Neuronal stem cell (in vitro differentiated cells): ENCODE measurements at places on chromosomes 16 and 17.

DNA sequence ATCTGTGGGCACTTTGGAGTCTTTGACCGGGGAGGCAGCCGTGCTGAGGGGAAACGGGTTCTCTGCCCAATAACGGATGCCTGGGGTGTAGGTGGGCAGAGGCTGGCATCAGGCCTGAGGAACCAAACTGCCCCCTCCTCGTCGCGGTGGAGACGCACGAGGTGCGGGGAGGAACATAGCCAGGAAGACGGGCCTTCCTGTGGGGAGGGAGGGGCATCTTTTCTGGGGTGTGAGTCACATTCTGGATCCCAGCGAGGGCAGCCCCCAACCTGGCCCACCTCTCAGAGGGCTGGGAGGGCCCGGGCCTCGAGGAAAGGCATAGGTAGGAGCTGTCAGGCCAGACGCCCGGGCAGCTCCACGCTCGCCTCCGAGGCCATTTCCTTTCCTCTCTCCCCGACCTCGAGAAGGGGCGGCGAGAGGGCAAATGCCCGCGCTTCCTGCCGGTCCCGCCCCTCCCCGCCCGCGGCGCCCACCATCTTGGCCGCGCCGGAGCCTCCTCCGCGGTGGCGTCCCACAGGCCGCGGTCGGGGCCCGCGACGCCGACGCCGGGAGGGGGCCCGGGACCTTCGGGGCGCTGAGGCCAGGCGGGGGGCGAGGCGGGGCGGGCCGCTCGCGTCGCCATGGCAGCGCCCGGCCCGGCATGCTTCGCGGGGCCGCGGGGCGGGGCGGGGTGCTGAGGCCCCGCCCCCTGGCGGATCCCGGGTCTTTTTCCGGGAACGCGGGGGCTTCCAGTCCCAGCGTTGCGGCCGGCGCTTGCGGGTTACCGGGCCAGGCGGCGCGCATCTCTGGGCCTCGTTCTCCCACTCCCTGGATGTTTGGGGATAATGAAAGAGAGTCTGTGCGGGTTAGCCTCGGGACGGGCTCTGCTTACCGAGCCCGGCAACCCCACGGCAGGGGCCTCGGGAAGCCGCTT lies 13.2 kb downstream of the RAI1 start:
- DNase-seq, result no peak

GRCh38 chr17:74954665-74955421 lies 17.7 kb downstream of the HID1 start:
- no peak for DNase-seq

- no peak for DNase-seq
These were observed 104.0 kb upstream of the CCL2 start for GRCh38 chr17:34151102-34151501.

DNA sequence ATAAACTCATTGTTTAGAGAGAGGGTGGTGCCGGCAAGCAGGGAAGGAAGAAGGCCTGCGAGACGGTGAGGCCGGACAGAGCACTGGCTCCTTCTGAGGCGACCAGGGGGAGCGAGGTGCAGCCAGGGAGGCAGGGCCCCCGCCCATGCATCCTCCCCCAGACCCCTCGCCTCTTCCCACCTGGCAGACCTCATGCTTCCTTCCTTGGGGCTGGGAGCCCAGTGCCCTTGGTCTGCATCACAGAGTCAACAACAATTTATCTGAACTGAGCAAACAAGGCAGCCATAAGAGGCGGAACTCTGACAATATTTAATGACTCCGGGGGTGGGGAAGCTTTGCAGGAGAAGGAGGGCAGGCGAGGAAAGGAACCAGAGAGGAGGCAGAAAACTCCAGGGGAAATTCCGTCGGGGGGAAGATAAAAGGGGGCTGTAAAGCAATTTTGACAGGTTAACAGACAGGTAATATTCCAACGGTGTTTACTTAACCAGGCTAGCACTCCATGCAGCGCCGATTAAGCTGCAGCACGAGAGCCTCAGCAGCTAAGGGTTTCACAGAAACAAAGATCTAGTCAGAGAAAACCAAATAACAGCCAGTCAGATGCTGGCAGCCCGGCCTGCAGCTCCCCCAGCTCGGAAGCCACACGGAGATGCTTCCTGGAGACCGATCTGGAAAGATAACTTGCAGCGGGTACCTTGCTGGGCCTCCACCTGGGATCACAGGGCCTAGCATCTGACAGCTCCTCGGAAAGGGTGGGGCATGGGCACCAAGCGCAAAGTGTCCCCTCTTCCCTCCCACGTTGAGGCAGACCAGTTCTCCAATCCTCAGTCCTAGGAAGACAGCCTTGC lies 398.2 kb downstream of the SOX9 start:
- DNase-seq, result no peak

DNA sequence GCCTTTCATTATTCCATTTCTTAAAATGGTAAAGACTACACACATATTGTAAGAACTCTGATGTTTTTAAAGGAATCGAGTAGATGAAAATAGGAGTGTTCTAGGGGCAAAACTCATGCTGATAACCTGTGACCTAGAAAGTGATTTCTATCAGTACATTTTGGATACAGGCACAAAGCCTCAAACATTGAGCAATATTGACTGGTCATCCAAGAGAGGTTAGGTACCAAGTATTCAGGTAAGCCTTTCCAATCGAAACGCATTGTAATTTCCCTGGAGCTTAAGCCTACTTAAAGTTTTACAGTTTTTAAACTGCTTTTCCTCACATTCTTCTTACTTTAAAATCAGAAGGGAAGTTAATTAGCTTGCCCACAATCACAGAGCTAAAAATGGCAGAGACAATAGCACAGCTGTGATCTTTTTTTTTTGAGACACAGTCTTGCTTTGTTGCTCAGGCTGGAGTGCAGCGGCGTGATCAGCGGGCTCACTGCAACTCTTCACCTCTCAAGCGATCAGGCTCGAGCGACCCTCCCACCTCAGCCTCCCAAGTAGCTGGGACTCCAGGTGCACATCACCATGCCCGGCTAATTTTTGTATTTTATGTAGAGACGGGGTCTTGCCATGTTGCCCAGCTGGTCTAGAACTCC lies 3.3 kb downstream of the GOT2 start:
- no peak for DNase-seq

GRCh38 chr17:57735707-57736106 lies 9.4 kb downstream of the CCDC182 start:
- no peak for DNase-seq

- DNase-seq, result no peak
These were observed 25.2 kb upstream of the AMZ2 start for GRCh38 chr17:68222606-68223005.

GRCh38 chr16:24771779-24772157 lies 42.3 kb downstream of the TNRC6A start:
- DNase-seq, result no peak

DNA sequence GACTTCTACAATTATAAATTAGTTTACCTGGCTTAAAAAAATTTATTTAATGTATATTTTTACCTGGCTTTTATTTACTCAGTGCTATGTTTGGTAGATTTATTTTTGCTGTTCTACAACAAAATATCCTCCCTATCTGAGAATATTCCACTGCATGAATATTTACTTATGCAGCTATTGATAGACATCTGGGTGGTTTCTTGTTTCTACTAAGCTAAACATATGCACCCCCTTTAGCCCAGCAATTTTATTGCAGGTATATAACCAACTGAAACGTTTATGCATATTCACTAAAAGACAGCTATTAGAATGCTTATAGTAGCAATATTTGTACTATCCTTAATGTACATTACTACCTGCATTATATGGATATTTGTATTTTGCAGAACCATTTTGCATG lies 187.7 kb upstream of the CPHXL start:
- DNase-seq, result no peak

- DNase-seq, result no peak
These were observed 190.1 kb upstream of the FOXF1 start for GRCh38 chr16:86320237-86320595.

DNA sequence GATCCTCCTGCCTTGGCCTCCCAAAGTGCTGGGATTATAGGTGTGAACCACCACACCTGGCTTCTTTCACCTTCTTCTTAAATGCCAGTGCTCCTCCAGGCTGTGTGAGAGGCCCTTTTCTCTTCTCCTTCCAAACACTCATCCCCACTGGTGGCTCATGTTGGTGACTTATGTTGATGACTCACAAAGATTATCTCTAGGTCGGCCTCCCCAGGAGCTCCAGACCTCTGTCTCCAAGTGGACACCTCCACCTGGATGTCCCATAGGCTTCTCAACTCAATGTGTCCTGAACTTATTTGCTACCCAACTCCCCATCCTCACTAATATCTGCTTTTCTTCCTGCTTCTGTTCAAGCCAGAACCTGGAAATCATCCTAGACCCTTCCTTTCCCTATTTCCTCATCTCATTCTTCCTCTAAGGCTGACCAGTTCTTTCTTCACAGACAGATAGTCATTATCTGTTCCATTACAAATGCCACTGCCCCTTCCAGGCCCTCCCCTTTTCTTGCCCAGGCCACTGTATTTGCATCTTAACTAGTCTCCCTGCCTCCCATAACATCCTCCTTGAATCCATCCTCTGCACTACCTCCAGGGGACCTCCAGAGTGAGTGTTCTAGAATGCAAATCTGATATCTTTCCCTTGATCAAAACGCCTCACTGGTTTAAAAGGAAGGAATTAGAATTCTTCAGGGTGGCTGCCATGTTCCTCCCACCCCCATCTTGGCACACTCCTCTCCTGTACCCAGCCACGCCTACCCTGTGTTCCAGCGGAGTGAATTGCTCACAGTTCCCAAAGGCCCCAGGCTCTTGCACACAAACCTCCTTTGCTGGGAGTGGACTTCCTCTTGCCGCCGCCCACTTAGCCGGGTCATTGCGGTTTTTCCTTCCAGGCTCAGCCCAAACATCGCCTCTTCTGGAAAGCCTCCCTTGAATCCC lies 34.8 kb upstream of the FBXO47 start:
- no peak for DNase-seq

GRCh38 chr16:55700961-55701360 lies 45.2 kb downstream of the SLC6A2 start:
- no peak for DNase-seq

DNA sequence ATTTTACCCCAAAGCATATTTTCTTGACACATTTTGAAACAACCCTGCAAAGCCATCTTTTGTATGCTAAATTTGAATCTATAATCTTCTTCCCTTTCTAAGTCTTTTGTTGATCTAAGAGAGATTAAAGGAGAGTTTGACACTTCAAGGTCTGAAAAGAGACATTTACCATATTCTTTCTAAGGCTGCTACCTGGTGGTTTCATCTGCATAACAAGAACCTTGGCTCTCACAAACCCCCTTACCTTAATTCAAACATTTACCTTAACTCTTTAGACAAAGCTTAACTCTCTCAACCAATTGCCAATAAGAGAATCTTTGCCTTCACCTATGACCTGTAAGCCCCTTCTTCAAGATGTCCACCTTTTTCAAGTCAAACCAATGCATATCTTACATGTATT lies 1143.6 kb downstream of the CDH11 start:
- no peak for DNase-seq

DNA sequence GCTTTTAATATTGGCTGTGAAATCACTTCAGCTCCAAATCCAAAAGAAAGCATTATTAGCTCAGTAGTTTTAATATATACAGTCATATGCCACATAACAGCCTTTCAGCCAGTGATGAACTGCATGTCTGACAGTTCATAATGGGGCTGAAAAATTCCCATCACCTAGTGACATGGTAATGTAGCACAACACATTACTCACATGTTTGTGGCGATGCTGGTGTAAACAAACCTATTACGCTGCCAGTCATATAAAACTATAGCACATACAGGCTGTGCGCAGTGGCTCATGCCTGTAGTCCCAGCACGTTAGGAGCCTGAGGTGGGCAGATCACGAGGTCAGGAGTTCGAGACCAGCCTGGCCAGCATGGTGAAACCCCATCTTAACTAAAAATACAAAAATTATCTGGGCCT lies 92.2 kb downstream of the TUBD1 start:
- DNase-seq, result no peak

DNA sequence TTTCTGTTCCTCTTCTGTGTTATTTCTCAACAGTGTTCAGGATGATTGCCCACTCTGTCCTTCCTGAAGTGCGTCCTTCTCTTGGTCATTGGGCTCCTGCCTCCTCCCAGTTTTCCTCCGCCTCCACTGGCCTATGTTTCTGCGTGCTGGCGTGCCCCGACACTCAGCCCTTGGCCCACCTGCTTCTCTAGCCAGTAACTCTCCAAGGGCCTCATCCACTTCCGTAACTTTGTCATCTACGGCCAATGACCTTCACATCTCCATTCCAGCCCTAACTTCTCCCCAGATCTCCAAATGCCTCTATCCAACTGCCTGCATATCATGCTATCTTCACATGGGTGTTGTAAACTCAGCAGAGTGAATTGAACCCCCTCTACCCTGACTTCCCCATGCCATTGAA lies 39.6 kb upstream of the RPL38 start:
- DNase-seq, result no peak

DNA sequence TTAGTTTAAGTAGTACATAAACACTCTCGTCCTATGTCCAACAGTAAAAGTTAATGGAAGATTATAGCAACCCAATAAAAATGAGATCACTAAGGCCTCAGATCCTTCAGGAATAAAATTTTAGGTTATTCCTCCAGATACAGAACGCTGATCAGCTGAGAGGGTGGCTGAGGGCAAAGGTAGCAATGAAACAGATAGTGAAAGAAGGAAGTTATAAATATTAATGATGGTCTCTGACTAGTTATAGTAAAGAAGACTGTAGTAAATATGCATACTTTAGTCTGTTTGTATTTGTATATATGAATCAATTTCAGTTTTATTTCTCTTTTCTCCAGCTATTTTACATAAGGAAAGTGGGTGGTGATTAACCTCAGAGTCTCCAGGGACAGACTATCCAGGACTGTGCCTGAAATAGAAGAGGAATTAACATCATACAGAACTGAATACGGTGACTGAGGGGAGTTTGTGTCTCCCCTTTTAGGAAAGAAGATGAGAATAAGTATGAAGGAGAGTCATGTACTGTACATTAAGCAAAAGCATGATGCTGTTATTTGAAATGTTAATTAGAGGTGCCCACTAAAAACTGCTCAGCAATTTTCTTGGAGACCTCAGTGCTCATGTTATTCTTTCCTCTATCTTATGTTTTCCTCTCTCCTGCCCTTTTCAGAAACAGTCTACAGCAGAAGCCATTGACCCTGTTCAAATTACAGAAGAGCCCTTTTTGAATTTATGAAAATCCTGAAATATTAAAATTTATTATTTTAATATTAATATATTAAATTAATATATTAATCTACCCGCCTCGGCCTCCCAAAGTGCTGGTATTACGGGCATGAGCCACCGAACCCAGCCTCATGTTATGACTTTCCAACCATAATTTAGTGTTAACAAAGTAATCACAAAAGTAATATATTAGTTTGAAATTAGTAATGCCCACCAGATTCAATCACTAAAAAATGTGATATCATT lies 36.5 kb upstream of the DHRS7B start:
- no peak for DNase-seq

DNA sequence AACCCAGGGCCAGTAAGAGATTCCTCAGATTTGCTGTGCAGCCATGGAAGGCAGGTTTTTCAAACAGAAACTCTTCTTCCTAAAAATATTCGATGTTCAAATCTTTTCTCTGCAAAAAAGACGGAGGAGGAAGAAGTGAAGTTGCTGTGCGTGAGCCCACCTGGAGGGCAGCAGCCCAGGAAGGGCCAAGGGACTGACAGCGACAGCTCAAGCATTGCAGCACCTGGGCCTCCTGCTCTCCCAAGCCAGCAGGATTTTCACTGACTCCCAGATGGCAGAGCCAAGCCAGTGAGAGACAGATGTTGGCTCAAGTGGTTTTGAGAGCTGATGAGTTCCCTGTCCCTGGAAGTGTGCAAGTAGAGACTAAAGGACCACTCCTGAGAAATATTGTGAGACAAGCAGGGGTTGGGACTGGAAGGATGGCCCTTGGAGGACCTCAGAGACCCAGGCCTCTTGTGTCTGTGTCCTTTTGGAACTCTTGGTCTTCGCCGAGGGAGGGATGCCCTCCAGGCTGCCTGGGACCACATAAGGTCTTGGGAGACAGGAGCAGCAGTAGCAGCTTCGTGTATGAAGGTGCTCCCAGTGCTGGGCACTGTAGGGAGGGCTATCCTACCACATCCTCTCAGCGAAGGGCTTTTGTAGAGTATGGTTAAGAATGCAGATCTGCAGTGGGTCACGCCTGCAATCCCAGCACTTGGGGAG lies 29.3 kb upstream of the TNFRSF13B start:
- DNase-seq, result no peak
